Common myeloid progenitor, CD34-positive (primary cell): ENCODE measurements at places on chromosomes 2 and 18.
A peak's percentile ranks its signal among the peaks of the same experiment; 100 is the strongest.

GRCh38 chr2:104965900-104966299 lies 72.0 kb upstream of the MRPS9 start:
- DNase-seq, result no peak

DNA sequence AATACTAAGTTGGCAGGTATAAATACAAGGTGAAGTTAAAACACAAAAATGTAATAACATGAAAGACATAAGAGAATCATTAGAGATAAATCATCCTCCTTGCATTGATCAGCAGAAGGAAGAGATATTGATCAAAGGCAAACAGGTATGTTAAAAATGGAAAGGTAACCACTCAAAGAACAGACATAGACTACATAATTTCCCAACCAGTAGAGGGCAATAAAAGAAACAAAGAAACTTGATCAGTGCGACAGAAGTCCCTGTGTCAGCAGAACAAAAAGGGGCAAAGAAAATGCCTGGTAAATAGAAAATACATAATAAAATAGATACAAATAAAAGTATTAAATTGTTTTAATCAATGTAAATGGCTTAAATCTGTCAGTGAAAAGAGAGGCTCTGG lies 53.6 kb downstream of the FAM228A start:
- DNase-seq, result peak; percentile 23

DNA sequence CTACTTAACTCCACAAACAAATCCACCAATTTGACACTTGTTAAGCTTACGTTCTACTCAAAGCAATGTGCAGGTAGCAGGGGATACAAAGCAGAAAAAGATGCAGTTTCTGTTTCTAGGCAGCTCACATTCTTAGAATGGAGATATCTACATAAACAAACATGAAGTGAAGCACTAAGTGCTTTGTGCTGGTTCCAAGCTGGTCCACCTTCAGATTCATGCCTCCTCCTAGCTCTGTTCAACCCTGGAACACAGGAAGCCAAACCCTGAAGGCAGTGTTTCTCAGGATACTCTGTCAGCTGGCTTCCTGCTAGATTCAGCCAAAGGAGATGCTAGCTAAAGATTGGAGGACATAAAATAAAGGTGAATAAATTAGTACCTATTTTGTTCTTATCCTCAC lies 55.3 kb upstream of the NOL4 start:
- DNase-seq, result no peak

DNA sequence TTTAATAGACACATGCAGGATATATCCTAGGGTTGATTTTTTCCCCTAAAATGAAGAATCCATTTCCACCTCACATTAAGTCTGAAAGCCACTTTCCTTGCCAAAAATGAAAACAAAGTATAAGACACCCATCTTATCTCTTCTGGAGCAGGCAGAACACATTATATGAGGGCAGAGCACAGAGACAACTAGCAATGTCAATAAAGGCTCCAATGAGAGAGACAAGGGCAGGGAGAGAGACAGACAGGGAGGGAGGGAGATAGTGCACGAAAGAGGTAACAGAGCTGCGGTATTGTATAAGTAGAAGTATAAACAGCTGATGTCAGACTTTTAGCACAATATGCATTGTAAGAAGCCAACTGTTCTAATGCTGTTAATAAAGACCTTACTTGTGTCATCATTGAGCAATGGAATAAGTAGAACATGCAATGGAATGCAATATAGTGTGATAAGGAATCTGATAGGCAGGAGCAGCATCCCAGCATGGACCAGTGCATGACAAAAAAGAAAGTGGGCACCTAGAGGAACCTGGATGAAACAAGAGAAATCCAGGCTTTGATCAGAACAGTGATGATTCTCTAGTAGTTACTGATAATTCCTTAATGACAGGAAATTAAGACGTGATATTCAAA lies 150.6 kb upstream of the TCF4 start:
- DNase-seq, result no peak

DNA sequence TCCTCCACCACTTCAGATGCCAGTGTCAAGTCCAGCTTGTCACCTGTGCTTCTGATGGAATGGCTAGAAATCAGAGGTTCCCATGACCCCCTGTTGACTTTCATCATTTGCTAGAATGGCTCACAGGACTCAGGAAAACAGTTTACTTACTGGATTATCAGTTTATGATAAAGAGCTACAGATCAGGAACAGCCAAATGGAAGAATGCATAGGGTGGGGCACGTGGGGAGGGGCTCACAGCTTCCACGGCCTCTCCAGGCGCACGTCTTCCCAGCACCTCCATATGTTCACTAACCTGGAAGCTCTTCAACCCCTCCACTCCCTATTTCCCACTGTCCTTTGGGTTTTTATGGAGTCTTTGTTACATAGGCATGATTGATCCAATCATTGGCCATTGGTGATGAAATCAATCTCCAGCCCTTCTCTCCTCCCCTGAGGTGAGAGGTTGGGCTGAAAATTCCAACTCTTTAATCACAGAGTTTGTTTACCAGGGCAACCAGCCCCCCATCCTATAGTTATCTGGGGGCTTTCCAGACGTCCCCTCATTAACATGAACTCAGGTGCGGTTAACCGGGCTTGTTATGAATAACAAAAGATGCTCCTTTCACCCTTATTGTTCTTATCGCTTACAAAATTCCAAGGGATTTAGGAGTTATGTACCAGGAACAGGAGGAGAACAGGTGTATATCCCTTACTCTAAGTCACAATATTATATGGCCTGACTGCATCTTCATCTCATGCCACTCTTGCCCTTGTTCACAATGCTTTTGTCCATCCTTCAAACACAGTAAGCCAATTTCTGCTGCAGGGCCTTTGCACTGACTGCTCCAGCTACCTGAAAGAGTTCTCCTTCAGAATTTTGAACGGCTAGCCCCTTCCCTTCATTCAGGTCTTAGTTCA lies 35.2 kb downstream of the ANXA4 start:
- no peak for DNase-seq

- DNase-seq, result no peak
Measured at GRCh38 chr2:65576861-65577601, 144.6 kb upstream of the SPRED2 start.

DNA sequence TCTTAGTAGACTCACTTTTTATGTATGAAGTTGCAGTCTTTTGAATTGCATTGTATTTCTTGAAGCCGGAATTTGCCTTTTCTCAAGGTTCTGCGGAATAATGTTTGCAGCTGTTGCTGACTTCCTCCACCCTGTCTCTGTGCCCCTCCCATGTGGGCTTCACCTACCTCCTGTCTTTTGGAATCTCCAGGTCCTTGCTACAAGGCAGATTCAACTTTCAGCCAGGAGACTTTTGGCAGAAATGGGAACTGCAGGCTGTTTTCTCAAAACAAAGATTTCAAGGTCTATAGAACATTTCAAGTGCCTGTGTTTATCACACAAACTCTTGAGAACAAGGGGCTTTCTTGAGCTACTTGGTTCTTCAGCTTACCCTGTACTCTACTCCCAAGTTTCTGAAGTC lies 25.6 kb downstream of the ZNF236 start:
- no peak for DNase-seq

- no peak for DNase-seq
Measured at GRCh38 chr18:79973517-79973916, 9.1 kb downstream of the HSBP1L1 start.

DNA sequence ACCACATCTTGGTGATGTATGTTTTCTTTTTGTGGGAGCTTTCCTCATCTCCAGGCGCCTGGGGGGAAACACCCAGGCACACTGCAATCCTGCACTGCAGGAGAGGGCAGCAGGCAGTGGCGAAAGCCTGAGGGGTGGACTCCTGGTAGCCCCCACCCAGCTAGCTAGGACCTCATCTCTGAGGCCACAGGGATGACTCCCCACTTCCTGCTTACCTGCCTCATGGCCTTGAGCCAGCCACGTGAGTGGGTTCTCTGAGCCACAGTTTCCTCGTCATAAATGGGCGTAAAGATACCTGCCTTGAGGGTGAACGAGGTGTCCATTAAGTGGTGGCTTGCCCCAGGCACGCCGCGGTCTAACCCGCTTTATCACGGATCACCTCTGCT lies 19.1 kb downstream of the TRAF3IP1 start:
- no peak for DNase-seq

- DNase-seq, result no peak
Measured at GRCh38 chr2:100670232-100670631, 107.4 kb downstream of the PDCL3 start.

DNA sequence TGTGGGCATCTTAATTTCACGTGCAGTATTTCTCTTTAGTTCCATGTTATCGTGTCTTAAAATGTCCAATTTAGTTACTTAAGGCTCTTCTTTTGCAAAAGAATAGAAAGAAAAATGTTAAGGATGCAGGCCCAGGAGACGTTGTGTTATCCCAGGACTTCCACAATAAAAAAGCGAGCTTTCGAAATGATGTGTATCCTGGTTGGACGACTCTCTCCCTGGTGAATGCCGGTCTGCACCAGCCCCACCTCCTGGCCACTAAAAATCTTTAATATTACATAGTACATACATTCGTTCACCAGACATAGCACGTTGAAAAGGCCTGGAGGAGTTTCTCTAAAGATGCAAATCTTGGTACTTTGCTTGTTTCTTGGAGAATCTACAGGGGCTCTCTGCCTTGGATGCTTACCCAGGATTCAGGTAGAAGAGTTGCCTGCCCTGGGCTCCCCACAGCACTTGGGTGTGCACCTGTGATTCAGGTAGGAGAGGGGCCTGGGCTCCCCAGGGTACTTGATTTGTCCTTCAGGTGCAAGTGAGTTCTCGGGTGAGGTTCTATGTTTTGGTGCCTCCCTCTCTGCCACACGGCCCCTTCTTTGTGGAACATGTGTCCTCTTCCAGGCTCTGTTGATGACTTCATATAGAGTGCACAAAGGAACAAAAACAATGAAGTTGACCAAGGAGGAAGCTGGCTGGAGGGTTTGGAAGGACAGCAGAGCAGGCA lies 26.6 kb downstream of the TWIST2 start:
- DNase-seq, result no peak

- no peak for DNase-seq
Measured at GRCh38 chr2:234038076-234038802, 12.3 kb upstream of the SPP2 start.

- peak; percentile 20 for DNase-seq
Measured at GRCh38 chr18:57107140-57107832, 39.6 kb upstream of the BOD1L2 start.

- no peak for DNase-seq
Measured at GRCh38 chr2:24176326-24176725, 1.5 kb downstream of the FAM228A start.

DNA sequence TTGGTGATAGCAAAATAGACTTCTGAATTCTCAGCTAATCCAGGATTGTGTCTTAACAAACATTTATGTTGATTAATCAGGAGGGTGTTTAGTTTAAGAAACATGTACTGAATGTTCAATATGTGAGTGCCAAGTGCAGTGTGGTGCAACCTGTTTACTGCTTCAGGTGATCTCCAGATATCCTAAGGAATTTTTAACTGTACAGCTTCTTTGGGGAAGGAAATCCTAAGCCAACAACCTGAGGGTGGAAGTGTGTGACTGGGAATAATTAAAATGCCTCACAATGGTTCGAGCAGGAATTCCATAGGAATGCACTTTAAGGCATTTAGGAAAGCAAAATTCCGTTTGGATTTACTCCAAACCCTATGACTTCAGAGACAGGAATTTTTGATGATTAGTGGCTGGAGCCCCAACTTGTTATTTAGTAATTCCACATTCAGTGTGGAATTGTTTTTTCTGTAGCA lies 16.4 kb downstream of the CRIM1 start:
- DNase-seq, result no peak

DNA sequence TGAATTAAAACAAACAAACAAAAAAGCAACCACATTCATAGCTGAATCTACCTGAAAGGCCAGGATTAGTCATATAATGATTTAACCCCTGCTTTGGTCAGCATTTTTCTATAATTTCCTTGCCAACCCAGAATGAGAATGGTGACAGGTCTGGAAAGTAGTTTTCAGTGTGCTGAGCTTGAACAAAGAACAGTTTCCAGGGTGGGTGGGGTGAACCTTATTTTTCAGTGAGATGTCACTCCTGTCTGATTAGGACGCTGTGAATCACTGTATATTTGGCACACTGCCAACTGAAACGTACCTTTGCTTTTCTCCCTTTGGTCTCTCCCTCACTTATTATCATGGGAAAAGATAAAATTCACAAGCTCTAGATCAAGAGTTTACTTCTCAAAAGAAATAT lies 35.0 kb upstream of the DSC1 start:
- DNase-seq, result no peak

- DNase-seq, result no peak
Measured at GRCh38 chr2:215557701-215558100, 121.8 kb upstream of the FN1 start.

GRCh38 chr2:44267796-44268648 lies 7.3 kb upstream of the SLC3A1 start:
- DNase-seq, result no peak

- no peak for DNase-seq
Measured at GRCh38 chr18:48409591-48410094, 460 bp upstream of the ZBTB7C start.

- DNase-seq, result no peak
Measured at GRCh38 chr2:67156796-67157195, 240.3 kb upstream of the ETAA1 start.

DNA sequence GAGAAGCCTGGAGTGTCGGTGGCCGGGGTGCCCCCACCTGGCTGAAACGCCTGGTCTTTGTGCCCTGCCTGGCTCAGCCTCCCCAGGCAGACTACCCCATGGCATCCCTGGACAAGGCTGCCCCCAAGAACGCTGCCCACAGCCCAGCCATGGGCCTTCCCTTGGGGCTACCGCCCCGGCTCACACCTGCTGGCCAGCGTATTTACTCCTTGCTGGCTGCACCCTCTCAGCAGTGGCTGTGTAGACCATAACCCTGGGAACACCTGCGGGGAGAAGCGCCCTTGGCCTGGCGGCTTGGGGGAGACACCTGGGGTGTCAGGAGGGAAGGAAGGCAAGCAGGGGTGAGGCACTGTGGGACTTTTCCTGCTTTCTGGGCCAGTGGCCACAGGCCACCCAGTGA lies 17.3 kb downstream of the CAPN10 start:
- DNase-seq, result no peak

DNA sequence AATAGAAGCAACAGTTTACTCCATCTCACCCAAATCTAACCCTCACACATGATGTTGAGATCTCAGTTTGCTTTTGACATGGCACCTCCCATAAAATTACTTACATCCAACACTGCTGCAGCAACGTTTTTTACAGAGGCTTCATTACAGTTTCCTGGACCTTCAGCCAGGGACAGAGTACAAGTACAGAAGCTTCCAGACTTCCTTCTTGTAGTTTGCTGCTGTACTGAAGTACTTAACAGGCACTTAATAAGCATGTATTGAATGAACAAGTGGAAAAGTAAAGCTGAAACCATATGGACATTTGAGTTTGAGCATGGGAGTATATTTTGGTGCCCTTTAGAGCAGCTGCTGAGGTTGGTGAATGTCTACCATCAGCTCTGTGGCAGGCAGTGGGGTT lies 514.2 kb downstream of the PTPRM start:
- no peak for DNase-seq
